ENCODE measurements at places on chromosomes 1 and 21.
A peak's percentile ranks its signal among the peaks of the same experiment; 100 is the strongest.

- no peak for DNase-seq
Observed at GRCh38 chr1:245984390-245985155, 522.5 kb downstream of the SMYD3 start.

DNA sequence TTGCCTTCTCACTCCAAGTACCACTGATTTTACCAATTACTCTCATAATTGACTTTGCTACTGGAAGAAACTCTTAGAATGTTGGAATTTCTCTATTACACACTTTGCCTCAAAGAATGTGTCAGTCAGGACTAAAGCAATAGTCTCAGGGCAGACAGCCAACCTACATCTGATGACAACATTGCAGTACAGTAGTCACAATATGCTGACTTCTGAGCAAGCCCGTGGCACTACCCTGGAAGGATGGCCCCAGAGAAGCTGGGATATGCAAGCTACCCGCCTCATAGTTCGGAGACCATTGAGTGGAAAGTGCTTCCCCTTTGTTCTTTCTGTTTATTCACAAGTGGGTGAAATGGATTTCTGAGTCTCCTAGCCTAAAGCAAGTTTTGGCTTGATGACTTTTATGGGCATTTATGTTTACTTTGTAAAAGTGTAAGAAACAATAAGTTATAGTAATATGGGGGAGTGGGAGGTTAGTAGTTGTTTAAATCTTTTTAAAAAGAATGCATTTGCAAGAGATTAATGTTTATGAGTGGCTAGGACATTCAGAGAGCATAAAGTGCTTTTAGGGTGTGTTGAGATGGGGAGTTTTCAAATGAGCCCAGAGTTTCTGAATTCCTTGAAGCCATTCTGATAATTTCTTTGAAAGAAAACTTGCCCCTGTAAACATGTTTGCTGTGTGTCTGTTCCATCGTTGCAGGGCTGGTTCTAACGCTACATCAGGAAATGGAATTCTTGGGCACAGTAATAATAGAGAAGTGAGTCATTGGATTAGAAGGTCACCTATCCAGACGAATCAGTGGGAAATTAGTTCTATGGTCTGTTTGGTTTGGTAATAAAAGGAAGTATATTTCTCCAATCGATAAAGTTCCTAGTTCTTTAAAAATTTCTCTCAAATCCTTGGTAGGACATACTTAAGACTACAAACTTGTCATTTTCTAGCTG is 63.8 kb downstream of the LMO4 start:
- no peak for DNase-seq

- no peak for DNase-seq
Observed at GRCh38 chr1:14876747-14877146, 276.8 kb upstream of the TMEM51 start.

DNA sequence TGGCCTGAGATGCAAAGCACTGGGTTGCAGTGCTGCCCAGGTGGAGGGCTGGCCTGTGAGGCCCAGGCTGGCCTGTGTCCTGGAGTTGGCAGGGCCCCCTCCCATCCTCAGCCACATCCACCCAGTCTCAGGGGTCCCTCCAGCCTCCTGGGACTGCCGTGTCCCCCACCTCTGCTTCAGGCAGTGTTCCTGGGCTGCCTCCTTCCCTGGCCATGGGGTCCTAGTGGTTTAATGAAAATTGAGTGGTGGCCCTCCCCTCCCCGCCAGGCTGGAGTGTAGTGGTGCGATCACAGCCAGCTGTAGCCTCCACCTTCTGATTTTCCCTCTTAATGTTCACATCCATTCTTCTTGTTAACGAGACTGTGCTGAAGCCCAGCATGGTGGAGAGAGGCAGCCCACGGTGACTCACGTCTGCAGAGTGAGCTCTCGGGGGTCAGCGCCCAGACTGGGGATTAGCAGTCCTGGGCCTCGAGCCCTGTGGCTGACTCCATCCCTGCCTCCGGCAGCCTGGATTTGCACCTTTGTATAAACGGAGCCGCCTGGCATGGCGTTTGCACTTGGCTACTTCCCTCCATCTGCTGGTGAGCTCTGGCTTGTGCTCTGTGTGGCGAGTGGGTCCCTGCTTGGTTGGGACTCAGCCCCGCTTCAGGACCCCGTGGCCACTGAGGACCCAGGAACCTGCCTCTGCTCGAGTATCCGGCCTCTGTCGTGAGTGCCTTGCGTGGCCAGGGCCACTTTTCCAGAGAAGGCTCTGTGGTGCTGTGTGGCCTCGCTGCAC is 6.9 kb downstream of the MIB2 start:
- DNase-seq, result no peak

GRCh38 chr1:109901524-109902145 is 9.0 kb upstream of the CSF1 start:
- DNase-seq, result no peak

- DNase-seq, result no peak
Observed at GRCh38 chr1:169727307-169727706, 6.6 kb downstream of the SELE start.

DNA sequence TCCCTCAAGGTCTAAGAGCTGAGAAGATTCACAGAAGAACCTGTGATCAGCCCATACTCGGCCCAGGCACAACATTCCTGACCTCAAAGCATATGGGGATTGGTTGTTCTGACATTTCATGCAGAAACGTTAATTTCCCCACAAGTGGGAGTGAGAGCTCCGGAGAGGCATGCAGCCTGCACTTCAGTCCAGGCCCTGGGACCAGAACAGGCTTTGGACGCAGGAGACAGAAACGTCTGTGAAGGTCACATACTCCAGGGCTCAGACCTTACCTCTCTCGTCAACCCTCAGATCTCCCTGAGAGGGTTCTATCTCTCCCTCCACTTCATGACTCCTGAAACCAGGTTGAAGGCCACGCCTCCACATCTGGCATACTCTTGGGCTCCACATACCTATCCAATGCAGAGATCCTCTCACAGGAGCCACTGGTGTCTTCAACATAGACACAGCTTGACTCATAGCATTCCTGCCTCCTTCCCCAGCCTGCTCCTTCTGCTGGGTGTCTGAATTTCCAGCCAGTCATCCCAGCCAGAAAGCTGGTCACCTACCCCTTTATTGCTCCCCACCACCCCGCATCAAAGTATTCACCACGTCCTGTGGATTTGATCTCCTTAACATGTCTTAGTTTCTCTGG is 149.2 kb downstream of the OMA1 start:
- DNase-seq, result no peak

GRCh38 chr1:181015251-181015615 is 7.4 kb downstream of the STX6 start:
- no peak for DNase-seq

DNA sequence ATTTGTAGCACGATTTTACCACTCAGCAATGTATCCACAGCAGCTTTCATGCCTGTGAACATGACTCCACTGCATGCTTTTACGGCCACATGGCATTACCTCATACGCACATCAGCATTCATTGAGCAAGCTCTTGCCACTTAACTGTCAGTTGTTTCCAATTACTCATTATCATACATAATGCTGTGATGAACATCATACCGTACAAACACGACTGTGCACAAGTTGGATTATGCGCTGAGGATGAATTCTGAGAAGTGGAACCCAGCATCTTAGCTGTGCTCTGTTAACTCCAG is 9.6 kb downstream of the UMODL1 start:
- no peak for DNase-seq

- DNase-seq, result no peak
Observed at GRCh38 chr1:227898502-227899140, 49.1 kb downstream of the WNT9A start.

DNA sequence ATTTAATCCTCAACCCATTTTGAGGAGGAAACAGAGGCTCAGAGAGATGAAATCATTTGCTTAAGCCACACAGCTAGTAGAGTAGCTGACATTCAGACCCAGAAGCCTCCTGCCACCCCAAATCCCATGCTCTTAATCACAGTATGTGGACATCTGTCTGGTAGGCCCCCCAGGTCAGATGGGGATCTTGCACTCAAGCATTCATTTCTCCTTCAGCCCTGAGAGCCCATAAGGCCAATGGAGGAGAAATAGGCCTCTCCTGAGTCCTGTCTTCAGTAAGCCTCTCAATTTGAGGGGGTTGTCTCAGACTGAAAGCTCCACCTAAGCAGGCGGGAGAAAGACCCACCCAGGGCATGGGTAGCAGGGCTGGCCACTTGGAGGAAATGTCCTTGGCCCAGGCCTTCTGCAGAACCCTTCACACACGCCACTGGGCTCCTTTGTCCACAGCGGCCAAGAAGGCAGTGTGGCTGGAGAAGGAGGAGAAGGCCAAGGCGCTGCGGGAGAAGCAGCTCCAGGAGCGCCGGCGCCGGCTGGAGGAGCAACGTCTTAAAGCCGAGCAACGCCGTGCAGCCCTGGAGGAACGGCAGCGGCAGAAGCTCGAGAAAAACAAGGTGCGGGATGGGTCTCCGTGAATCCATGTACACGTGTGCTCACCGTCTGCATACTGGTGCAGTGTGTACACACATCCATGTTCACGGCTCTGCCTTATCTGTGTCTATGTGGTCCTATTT is 16.2 kb downstream of the MAP7D1 start:
- DNase-seq, result no peak

- DNase-seq, result no peak
Observed at GRCh38 chr1:173867141-173867752, 542 bp downstream of the GAS5 start.

DNA sequence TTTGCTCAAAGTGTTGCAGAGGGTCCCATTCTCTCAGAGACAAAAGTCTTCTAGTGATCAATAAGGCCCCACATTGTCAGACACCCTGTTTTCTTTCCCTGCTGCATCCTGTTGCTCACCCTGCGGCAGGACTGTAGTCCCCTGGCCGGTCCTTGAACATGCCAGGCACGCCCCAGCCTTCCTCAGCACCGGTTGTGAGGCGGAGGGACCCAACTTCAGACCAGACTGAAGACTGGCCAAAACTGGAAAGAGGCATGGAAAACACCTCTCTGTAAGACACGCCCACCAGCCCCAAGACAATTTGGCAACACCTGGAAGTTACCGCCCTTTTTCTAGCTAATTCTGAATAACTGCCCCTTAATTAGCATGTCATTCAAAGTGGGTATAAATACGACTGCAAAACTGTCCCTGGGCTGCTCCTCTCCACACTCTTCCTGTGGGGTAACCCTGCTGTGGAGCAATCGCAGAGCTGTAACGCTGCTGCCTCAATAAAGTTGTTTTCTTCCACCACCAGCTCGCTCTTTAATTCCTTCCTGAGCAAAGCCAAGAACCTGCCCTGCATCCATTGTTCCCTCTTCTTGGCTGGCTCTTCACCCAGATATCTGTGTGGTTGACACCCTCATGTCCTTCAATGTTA is 23.8 kb downstream of the PLA2G2A start:
- DNase-seq, result no peak

- no peak for DNase-seq
Observed at GRCh38 chr1:77583483-77583882, 99.0 kb downstream of the ZZZ3 start.

DNA sequence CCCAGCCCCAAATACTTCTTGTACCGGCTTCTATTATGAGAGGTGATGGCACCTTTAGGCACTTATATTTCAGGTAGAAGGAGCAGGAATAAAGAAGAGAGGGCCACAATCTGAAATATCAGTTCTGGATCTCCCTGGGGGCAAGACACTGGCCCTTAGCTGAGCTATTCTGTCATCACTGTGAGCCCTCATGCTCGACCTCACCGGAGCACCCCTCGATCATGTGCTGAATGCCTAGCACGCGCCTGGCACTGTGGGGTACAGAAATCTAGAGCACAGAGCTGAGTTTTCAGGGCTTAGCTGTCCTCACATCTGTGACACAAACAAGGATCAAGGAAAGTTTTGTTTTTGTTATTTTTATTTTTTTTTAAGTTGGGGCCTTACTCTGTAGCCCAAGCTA is 7.6 kb upstream of the MX1 start:
- no peak for DNase-seq

DNA sequence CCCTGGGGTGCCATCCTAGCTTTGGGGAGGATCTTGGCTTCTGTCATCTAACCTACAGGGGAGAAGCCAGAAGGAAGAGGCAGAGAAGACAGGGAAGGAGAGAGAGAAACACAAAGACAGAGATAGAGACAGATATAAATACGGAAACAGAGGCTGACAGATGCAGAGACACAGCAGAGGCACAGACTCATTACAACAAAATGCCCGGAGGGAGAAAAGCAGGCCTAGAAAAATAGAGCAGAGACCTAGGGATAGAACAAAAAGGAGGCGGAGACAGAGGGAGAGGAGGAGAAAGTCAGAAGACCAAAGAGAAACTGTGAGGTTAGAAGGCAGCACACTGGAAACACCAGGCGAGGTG is 1.9 kb downstream of the PEAR1 start:
- no peak for DNase-seq

DNA sequence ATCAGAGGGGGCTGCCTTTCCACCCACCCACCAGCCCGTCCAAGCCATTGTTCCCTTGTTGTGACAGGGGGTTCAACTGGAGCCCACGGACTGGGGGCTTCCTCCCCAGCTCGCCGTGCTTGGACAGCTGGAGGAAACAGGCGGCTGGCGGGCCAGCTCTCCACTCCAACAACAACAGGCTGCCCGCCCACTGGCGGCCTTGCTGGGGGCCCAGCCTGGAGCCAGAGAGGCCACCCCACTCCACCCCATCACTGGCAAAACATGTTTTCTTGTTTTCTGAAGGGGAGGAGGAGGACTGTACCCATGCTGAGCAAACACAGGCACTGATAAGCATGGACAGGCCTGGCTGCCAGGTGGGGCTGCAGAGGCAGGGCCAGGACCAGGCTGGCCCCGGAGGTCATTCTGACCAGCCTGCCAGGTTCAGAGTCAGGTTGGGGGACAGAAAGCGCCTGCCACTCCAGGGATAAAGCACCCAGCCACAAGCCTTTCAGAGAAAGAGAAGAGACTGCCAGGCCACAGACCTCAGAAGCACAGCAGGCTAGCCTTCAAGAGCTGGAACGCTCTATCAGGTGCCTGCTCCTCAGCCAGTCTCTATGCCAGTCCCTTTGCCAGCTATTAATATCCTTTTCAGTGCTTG is 32.8 kb downstream of the GJA4 start:
- DNase-seq, result peak; percentile 23

DNA sequence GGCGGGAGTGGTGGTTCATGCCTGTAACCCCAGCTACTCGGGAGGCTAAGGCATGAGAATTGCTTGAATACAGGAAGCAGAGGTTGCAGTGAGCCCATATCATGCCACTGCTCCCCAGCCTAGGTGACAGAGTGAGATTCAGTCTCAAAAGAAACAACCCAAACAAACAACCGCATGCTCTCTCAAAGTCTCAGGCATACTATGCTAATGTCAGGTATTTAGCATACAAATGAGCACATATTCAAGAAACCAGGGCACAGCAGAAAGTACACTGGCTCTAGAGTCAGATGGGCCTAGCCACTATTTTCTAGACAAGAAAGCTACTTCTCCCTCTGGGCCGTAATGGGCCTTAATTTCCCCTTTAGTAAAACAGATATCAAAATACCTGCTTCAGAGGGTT is 55.0 kb downstream of the ELAVL4 start:
- no peak for DNase-seq
